ENCODE measurements at places on chromosomes 1 and 21.

- peak; percentile 30 for DNase-seq
These were observed 42.4 kb downstream of the GFI1 start for GRCh38 chr1:92444351-92444750.

- peak; percentile 94 for DNase-seq
These were observed at the start of gene RABGAP1L for GRCh38 chr1:174159252-174160108. Gene RABGAP1L, plus strand, starts transcription at chr1:174159520.

DNA sequence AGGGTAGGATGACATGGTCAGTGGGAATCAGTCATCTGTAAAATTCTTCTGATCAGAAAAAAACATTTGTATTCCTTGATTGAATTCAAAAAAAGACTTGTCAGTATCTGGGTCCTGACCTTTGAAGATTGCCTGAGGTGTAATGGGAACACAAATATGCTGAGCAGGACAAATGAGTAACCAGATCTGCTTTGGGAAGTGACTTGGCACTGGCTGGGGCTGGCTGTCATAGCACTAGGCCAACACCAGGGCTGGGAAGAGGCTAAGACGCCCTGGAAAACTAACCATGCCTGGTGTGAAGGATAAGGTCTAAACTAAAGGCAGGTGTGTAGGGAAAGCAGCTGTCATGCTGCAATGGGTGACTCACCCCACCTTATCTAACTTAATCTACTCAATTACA is 452.9 kb upstream of the BEND5 start:
- no peak for DNase-seq

- peak; percentile 32 for DNase-seq
These were observed 2.3 kb upstream of the CCSAP start for GRCh38 chr1:229344937-229345684.

DNA sequence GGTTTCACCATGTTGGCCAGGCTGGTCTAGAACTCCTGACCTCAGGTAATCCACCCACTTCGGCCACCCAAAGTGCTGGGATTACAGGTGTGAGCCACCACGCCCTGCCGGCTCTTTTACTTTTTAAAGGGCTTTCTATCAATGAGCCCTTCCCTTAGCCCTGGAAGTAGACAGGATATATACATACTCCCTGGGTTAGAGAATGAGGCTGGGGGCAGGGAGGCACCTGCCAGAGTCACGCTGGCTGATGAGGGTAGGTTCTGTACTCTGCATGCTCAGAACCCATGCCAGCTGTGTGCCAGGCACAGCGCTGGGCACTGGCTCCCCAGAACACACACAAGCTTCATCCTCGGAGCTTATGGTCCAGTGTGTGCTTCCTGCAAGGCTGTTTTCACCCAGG is 113.6 kb upstream of the IPO9 start:
- DNase-seq: no peak

GRCh38 chr1:205241366-205242030 is 13.8 kb downstream of the TMCC2 start:
- no peak for DNase-seq

DNA sequence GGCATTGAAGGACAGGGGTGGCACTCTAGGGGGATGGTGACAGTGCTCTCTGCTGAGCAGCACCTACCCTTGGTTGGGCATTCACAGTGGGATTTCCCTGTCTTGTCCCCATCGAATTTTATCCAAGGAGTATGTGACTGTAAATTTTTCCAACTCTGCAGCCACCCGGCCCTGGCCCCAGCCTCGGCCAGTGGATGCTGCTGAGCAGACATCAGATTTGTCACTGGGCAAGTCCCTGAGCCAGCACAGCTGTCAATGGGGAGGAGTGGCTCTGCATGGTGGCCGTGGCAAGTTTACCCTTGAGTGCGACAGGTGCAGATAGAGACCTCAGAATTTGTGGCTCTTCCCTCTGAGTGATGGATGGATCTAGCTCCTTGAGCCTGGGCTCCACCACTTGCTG is 240.2 kb upstream of the CSF3R start:
- DNase-seq: no peak

GRCh38 chr1:2451741-2452140 is 24.3 kb upstream of the PLCH2 start:
- DNase-seq: peak; percentile 84

DNA sequence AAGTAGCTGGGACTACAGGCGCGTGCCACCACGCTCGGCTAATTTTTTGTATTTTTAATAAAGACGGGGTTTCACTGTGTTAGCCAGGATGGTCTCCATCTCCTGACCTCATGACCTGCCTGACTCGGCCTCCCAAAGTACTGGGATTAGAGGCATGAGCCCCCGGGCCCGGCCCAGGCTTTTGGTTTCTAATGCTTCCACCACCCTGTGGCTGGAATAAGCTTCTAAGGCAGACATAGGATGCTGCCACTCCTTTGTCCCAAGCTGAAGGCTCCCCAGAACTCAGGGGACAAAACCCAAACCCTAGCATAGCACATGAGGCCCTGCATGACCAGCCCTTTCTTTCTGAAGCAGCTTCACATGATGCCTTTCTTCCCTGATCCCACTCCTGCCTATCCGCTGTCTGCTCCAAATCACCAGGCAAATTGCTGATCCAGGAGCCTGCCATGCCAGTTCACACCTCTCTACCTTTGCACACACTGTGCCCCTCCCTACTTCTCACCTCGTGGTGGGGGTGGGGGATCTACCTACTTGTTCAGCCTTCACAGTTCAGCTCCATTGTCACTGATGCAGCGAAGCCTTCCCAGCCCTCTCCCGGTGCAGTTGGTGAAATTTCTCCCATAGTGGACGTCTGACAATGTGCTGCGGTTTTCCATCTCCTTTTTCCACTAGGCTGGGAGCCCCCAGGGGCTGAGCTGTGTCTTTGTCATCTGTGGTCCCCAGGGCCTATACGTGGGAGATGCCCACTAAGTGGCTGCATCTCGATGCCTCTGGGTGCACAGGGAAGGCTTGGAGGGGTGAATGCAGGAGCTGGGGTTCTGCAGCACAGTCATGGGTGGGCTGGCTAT is 6.9 kb downstream of the PTPRU start:
- DNase-seq: no peak

DNA sequence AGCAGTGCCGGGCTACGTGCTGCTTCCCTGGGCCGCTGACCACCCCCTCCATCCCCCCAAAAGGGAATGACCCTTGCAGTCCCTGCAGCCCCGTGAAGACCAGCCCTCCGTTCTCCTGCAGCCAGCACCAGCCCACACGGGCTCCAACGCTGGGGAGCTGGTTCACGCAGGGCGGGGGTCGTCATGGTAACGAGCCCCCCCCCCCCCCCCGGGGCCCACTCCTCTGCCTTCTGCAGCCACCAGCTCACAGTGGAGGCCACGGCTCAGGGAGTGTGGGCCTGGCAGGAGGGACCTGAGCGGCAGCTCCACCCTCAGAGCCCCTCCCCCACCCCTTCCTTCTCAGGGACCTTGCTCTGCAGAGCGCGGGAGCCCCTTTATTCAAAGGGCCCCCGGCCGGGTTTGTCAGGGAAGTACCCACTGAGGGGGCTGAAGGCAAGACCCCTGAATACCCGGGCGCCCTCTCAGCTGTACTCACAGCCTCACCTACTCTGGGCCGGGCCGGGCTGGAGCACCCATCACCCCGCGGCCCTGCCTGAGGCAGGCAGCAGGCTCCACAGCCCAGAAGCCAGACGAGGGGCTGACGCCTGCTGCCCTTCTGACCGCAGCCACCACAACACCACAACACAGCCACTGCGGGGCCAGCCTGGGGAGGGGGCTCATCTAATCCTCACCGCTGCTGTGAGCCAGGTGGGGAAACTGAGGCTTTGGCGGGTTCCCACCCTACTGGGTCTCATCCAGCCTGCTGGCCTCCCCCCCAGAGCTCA is 12.6 kb downstream of the MEGF6 start:
- no peak for DNase-seq

GRCh38 chr1:65170511-65171142 is 22.6 kb downstream of the AK4 start:
- DNase-seq: no peak
